ENCODE measurements at places on chromosomes 11 and 22. TPM values are rescaled to one million over a fixed set of nuclear protein-coding genes. Genes with fewer than 3 reads are reported as not detected.
A peak's percentile ranks its signal among the peaks of the same experiment; 100 is the strongest.

APOBEC3G gene
- 4.5 TPM for total RNA-seq

DNA sequence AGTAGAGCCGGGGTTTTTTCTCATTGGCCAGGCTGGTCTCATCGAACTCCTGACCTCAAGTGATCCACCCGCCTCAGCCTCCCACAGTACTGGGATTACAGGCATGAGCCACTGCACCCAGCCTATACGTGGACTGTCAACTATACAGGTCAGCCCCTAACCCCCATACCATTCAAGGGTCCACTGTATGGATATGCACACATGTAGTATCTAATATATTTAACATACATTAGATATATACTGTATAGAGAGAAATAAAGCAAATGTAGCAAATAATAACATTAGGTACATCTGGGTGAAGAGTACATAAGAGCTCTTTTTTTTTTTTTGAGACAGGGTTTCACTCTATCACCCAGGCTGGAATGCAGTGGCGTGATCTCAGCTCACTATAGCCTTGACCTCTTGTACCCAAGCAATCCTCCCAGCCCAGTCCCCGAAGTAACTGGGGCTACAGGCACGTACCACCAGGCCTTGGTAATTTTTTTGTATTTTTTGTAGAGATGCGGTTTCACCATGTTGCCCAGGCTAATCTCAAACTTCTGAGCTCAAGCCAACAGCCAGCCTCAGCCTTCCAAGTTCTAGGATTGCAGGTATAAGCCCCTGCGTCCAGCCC, 1.5 kb upstream of the ATP5MGL start:
- no peak for DNase-seq
- H3K36me3 ChIP-seq: no peaks in the 10 kb centered on the region
- H3K27ac ChIP-seq: peak overlapping the region; percentile 66
- H3K4me3 ChIP-seq: no peak overlapping the region
- H3K27me3 ChIP-seq: no peaks in the 10 kb centered on the region

PGR gene
- total RNA-seq: 11.2 TPM

GRCh38 chr11:70454197-70454767, 56.0 kb downstream of the CTTN start:
- H3K4me3 ChIP-seq: no peak overlapping the region
- no peak overlapping the region for H3K27ac ChIP-seq
- no peaks in the 10 kb centered on the region for H3K4me1 ChIP-seq
- no peaks in the 10 kb centered on the region for H3K27me3 ChIP-seq

DNA sequence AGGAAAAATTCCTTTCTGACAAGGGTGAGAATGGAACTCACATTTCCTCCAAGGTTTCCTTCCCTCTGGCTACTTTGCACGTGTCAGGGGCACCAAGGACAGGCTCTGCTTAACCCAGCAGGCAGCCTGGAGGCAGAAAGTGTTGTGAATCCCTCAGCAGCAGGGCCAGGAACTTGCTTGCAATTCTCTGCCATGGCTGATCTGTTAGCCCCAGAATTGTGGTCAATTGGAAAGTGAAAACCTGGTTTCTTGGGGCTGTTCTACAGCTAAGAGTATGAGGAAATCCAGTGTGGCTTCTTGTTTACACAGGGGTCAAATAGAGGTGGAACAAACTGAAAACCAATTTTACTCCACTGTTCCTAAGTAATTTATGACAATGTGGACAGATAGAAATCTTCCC, 38.3 kb upstream of the CEP295 start:
- no peaks in the 10 kb centered on the region for H3K36me3 ChIP-seq
- H3K4me3 ChIP-seq: no peak overlapping the region
- no peak overlapping the region for H3K27ac ChIP-seq
- no peaks in the 10 kb centered on the region for H3K4me1 ChIP-seq
- H3K27me3 ChIP-seq: peaks cover 3% of the 10 kb centered on the region
- no peak for DNase-seq

Data from heart right ventricle (tissue), 16 donors.